ENCODE measurements at places on chromosomes 1 and 21. TPM values are rescaled to one million over a fixed set of nuclear protein-coding genes. Genes with fewer than 3 reads are reported as not detected.
A peak's percentile ranks its signal among the peaks of the same experiment; 100 is the strongest.

DNA sequence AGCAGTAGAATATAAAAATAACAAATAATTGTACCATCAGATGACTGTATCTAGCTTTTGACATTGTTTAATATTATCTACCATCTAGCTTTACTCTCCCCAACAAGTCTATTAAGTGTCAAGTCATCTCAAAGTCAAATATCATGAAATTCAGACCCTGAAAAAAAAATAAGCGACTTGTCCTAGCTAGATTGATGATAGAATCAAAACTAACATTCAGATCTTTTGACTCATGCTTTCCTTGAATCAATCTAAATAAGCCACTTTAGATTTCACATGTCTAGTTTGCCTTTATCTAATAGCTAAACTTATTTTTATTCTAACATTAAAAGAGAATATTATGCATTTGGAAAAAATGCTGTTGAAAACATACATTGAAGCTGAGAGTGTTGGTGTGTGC lies 35.4 kb downstream of the CRB1 start:
- DNase-seq: no peak

DNA sequence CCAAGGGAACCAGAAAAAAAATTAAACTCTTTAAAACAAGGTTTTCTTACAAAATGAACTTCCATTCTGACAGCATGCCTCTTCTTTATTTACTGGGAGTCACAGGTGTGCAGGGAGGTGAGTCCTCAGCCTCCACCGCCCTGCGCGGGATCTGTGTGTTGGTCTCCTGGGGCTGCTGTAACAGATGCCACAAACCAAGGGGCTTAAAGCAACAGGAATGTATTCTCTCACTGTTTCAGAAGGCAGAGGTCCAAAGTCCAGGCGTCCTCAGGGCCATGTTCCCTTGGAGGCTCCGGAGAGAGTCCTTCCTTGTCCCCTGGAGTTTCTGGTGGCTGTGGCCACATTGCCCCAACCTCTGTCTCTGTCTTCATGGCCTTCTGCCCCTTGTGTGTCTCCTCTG lies 123.6 kb upstream of the C1orf174 start:
- DNase-seq: no peak

- peak; percentile 7 for DNase-seq
Observed at GRCh38 chr1:187491082-187491720, 662.5 kb downstream of the PLA2G4A start.

- no peak for DNase-seq
Observed at GRCh38 chr1:13702425-13703127, 2.6 kb downstream of the PRDM2 start.

- DNase-seq: no peak
Observed at GRCh38 chr1:222061711-222062359, 319.9 kb upstream of the DUSP10 start.

Gene FOXO6
- total RNA-seq: 0.80 TPM

Gene S100A14
- not detected for total RNA-seq

- no peak for DNase-seq
Observed at GRCh38 chr1:168007691-168008090, 70.8 kb upstream of the MPC2 start.

Gene SPATA21
- not detected for total RNA-seq

- DNase-seq: no peak
Observed at GRCh38 chr1:60894130-60894529, 188.2 kb upstream of the NFIA start.

Gene TSPEAR
- total RNA-seq: not detected

Gene SMCP
- total RNA-seq: not detected

GRCh38 chr1:225460021-225460736 lies 32.3 kb upstream of the LBR start:
- no peak for DNase-seq

DNA sequence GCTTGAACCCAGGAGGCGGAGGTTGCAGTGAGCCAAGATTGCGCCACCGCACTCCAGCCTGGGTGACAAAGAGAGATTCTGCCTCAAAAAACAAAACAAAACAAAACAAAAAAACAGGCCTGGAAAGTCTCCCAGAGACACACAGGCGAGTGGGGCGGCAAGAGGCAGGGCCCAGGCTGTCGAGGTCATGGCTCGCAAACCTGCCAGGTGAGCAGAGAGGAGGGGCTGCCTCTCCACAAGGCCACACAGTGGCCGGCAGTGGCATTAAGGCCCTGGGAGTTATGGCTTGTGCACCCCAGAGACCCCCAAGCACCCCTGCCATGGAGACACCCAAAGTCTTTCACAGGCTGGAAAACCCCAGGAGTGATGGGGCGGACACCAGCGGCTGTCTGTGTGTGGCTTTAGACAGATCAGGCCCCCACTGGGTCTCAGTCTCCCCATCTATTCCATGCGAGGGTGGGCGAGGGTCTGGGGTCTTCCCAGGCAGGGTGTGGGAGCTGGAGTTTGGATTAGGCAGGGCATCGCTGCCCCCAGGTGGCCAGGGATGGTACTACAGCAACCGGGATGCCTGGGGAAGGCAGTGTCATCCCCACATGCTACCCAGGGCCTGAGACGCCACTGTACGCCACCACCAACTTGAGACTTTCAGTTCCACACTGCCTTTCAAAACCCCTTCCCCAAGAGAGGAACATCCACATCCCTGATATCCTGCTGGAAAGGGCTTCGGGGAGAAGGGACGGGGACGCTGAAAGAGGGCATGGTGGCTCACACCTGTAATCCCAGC lies 7.3 kb upstream of the CTRC start:
- DNase-seq: peak; percentile 66

Gene FAM78B
- total RNA-seq: 4.0 TPM

DNA sequence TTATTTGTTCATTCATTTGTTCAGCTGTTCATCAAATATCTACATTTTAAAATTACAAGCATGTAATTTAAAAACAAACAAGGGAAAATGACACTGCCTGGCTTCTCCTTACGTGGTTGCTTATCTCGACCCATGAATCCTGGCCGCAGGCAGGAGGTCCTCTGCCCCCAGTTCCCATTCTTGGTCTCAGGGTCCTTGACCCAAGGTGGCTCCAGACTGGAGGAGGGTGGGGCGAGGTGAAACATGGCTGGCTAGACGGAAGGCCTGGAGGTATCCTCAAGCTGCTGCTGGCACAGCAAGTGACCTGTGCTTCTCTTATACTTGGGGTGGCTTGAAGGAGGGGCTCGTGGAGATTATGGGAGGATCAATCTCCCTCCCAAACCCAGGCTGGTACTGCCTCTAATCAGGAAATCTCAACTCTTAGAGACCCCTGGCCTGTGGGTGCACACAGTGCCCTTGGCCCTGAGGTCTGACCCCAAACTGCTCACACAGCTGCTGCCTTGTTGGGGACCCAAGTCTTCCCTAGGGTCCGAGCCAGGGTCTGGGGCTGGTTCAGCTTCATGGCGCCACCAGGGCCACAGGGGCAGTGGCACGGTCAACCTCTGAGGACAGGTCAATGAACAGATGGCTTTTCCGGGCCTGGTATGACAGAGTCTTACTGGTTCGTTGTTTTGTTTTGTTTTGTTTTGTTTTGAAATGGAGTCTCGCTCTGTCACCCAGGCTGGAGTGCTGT lies 63.7 kb downstream of the SCCPDH start:
- DNase-seq: no peak

GRCh38 chr1:68120136-68120791 lies 69.8 kb upstream of the DIRAS3 start:
- DNase-seq: peak; percentile 68

GRCh38 chr1:51331206-51332100 lies 1.1 kb upstream of the TTC39A start:
- DNase-seq: peak; percentile 57

GRCh38 chr1:228016653-228017355 lies 10.0 kb downstream of the WNT3A start:
- no peak for DNase-seq

Gene LSM10
- 5.1 TPM for total RNA-seq

Gene PTCH2
- 0.11 TPM for total RNA-seq

Gene AMY1B
- not detected for total RNA-seq

Gene CLCA2
- total RNA-seq: not detected

- DNase-seq: no peak
Observed at GRCh38 chr1:213415691-213416380, 364.8 kb downstream of the RPS6KC1 start.

Gene NPHS2
- not detected for total RNA-seq

DNA sequence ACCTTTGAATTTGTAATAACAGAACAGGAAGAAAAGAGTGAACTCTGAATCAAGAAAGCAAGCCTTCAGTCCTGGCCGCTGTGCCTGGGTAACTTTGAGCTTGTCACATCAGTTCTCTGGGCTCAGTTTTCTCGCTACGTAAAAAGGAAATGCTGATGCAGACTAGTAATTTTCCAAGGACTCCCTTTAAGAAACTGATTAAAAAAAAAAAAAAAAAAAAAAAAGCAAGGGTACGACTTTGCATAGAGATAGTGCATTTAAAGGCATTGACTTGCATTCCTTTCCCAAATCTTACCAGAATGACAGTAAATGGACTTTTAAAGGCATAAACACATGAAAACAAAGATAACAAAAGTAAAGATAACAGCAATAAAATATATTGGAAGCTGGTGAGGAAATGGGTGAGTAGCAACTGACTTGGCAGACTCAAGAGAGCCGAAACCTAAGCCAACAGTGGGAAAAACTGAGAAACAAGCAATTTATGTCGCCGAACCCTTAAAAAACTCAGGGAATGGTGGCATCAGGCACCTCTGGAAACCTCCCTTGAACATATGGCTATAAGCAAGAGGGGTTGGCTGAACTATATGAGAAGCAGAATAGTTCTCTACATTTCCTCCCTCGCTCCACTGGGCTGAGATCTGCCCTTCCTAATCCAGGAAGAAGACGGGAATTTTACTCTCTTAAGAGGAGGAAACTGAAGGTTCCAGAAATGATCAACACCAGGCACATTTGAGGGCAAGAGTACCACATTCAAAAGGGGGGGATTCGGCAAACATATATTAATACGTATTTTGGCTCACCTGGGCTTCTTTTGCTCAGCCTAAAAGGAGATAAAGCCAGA lies 189.2 kb downstream of the CDC7 start:
- DNase-seq: no peak

DNA sequence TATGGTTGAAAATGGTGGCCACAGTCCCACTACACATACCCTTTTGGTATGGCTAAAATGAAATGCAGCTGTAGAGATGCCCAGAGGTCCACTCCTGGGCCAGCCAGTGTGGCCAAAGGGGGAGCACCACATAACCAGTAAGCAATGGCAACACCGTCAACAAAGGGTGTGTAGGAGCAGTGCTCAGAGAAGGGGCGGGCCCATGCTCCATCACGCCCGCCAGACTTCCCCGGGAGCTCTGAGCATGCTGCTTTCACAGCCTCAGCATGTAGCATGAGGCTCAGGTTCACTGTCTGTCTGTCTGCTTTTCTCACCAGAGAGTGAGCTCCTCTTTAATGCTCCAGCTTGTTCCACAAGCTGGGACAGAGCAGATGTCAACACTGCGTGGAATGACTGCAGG lies 537.6 kb downstream of the MATN1 start:
- DNase-seq: no peak

GRCh38 chr1:29331729-29332128 lies 95.4 kb downstream of the PTPRU start:
- no peak for DNase-seq

Gene LCE1E
- total RNA-seq: not detected

DNA sequence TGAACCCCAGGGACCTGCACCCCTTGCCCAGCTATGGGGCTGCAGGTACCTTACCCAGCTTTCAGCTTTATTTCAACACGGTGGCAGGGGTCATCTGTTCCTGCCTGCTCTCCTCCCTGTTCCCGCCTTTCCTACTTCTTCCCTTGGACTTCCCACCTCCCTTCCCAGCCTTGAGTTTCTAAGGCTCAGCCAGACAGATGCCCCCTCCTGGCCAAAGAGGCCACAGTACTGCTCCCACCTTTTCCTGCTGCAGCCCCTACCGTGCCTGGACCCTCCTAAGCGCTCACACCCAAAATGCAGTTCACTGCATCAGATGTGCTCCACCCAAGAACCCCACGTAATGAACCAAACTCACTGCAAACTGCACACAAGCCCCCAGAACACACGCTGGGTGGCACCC lies 7.7 kb downstream of the NOC2L start:
- DNase-seq: no peak

GRCh38 chr1:8318436-8318835 lies 522 bp downstream of the SLC45A1 start:
- DNase-seq: no peak

GRCh38 chr1:2215329-2215728 lies 12.8 kb upstream of the SKI start:
- no peak for DNase-seq

Gene LDLRAD1
- not detected for total RNA-seq

- DNase-seq: peak; percentile 16
Observed at GRCh38 chr1:232558954-232559353, 71.0 kb downstream of the SIPA1L2 start.

GRCh38 chr1:230084408-230085177 lies 17.6 kb downstream of the GALNT2 start:
- peak; percentile 99 for DNase-seq

Gene UMODL1
- 0.24 TPM for total RNA-seq

DNA sequence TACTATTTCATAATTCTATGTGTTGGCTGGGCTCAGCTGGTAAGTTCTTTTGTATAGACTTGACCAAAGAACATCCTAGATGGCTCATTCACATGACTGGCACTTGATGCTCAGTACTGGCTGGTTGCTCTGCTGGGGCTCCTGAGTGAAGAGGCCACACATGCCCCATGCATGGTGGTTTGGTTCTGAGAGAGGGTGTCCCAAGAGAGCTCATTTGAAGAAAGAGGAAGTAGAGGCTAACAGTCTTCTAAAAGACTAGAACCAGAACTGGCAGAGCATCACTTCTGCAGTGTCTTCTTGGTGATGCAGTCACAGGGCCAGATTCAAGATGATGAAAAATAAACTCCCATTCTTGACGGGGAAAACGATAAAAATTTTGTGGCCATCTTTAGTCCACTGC lies 5.2 kb upstream of the BACH1 start:
- no peak for DNase-seq

GRCh38 chr21:45583831-45584509 lies 41.7 kb upstream of the SLC19A1 start:
- DNase-seq: no peak

GRCh38 chr1:204032642-204033235 lies 40.2 kb upstream of the SOX13 start:
- DNase-seq: no peak

Gene TEX38
- not detected for total RNA-seq
